ENCODE measurements at places on chromosomes 1 and 21. TPM values are rescaled to one million over a fixed set of nuclear protein-coding genes. Genes with fewer than 3 reads are reported as not detected.
A peak's percentile ranks its signal among the peaks of the same experiment; 100 is the strongest.

DNA sequence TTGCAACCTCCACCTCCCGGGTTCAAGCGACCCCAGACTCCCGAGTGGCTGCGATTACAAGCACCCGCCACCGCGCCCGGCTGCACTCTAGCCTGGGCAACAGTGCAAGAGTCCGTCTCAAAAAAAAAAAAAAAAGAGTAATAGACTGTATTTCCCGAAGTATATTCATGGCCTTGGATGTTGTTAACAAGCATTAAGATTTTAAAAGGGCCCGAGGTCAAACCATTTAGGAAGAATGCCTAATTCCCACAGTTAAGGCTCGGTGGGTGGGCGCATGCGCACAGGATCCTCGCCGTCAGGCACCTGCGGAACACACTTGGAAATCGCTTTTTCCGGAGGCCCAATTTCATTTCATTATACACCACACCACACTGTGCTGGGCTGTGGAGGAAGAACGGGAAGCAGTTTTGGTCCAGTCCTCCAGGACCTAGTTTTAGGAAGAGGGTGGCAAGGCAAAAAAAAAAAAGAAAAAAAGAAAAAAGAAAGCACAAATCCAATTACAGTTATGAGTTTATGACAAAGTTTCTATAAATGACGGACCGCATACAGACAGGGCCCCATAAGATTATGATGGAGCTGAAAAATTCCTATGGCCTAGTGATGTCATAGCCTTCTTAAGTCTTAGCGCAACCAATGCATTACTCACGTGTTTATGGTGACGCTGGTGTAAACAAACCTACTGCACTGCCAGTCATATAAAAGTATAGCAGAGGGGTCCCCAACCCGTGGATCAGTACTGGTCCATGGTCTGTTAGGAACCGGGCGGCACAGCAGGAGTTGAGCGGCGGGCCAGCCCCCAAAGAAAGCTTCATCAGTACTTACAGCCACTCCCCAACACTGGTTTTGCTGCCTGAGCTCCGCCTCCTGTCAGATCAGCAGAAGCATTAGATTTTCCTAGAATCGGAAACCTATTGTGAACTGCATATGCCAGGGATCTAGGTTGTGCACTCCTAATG is 38.2 kb downstream of the H3-3A start:
- DNase-seq = peak; percentile 80

GRCh38 chr1:229022595-229023333 is 248.1 kb upstream of the RAB4A start:
- DNase-seq = peak; percentile 46

Gene C1QC
- 745 TPM for total RNA-seq

DNA sequence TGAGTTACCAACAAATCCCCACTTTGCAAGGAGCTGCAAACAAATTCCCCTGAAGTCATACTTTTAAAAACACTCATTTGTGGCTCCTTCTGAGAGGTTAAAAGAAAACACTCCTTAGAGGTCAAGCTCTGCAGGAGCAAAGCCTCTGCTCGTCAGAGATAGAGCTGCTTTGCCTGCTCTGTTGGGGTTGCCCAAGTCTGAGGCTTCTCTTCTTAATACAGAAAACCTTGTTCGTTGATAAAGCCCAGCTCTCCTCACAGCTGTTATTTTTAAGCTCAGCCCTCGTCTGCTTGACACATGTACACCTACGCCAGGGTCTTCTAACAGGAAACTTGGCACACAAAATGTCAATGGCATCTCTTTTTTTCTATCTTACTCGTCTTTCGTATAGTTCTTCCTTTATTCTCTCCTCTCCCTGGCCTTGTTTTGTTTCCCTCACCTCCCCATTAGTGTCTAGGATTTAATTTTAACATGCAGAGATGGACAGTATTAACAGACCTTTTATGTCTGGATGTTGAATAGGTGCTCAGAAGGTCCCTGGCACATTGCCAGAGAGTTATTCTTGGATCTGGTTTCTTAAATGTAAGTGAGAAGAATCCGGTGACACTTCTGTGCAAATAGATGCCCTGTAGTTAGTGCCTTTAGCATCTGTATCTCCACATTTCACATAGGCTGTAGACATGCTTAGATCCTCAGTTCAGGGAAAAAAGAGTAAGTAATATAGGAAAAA is 86.0 kb downstream of the LRRC53 start:
- no peak for DNase-seq

DNA sequence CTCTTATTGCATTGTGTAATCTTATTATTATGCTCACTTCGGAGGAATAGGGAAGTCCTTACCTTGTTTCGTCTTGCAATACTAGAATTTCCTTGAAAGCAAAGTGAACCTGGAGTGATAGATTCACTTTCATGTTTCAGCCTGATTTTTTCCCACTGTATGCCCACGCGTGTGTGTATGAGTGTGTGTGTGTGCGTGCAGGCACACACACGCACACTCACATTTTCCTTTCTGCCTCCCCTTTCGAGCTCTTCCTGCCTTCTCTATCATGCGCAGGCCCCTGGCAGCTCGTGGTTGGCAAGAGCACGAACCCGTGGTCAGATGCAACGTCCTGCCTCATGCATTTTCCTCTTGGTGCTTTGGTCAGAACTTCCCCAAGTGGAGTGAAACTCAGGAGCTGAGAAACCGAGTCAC is at the start of gene GCSAML:
TSS of gene GCSAML (plus strand) at position 366 of the 414 bp plus-strand sequence. CDS start 58 bp downstream, outside the sequence.
- DNase-seq = no peak

Gene OR6P1
- total RNA-seq = not detected

Gene LIX1L
- 5.2 TPM for total RNA-seq

- DNase-seq = no peak
These were observed 68.4 kb upstream of the ATP5PO start for GRCh38 chr21:33984021-33984481.

- DNase-seq = no peak
These were observed 83.4 kb downstream of the NAV1 start for GRCh38 chr1:201622353-201622752.

DNA sequence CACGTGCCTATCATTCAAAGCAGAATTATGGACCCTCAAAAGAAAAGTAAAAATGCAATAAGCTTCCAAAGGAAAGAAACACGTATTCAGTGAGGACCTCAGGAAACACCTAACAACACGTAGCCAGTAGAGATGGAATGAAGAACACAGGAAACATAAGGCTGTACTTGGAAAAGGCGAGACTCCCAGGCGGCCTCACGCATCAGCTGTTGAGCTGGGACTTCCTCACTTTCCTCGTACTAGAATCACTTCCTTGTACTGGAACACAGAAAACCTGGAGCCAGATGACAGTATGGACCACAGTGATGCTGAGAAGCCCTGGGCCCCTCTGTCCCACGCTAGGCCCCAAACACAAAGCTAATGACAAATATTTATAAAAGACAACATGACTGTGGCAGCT is 94.4 kb upstream of the BACE2 start:
- DNase-seq = no peak

DNA sequence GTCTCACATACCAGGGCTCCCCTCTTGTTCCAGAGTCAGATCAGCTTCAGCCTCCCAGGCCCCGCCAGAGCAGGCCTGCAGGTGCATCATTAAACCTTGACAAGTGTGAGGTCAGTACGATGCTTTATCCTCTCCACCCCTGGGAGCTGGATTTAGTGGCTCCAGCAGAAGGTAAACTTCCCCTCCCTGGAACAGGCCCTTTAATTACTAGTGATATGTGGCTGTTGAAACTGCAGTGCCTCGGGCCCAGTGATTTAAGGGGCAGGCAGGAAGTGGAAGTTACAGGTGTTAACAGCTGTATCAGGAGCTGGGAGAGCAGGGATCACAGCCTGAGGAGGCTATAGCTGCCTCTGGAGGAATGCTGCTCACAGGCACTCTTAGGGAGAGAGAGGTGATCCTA is 132.4 kb upstream of the KLHDC7A start:
- no peak for DNase-seq

- DNase-seq = no peak
These were observed 263.5 kb downstream of the SETD4 start for GRCh38 chr21:35796844-35797243.

Gene NEGR1
- 14.7 TPM for total RNA-seq

DNA sequence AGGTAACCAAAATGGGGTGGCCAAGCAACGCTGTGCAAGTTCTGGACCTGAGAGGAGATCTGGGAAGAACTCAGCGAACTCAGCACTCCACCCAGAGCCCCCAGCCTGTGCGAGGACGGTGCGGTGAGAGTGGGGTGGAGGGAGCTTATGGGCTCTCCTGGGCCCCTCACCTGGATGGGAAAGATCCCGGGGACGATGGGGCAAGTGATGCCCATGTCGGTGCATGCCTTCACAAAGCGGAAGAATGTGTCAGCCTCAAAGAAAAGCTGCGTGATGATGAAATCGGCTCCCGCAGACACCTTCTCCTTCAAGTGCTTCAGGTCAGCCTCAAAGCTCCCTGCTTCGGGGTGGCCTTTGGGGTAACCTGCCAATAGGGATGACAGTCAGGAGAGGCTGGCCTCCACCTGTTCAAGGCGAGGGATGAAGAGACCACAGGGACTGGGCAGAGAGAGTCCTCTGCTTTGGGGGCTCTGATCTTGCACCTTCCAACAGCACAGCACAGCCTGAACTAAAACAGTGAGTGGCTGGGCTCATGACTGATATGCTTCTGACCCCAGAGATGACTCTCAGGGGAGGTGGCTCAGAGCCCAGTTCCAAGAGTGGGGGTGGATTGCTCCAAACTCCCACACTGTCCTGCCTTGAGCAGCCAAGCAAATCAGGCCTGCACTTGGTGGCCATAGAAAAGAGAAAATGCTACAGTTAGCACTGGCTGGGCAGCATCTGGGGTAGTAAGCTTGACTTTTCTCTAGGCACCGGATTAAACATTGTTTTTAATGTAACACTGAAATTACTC is 9.5 kb downstream of the MTHFR start:
- DNase-seq = no peak

DNA sequence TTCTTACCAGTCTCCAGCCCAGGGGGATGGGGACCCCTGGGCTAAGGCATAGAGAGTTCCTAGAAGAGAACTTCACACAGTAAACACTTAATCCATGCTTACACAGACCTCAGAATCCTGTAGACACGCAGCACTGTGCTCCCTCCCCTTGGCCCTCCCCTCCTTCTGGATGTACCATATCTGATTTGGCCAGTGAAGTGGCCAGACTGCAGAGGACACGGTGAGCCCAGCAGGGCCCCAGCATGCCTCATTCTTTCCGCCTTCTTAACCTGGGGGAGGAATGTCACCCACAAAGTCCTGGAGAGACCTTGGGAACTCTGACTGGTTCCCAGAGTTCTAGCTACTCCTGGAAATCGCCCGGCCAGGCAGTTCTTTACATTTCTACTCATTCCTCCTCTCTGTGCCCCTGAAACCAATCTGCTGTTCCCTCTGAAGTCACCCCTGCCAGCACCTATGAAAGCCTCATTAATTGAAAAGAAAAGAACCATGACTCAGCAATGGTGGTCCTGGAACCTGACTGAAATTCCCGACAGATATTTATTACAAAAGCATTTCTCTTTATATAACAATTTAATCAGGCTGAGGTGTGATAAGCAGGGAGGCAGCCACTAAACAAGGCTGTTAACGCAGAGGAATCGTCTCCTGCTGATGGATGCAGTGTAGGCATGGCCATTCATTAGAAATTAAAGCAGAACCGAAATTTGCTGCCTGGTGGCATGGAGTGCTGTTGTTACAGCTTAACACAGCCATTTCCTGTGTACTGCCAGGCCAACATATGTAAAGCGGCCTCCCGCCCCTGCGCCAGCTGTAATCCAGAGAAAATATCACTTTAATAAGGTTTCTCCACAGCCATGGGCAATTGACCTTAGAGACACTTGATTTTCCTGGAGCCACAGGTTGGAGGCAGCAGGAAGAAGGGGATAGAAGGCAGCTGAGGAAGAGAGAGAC is 74.6 kb upstream of the KCND3 start:
- DNase-seq = no peak

- no peak for DNase-seq
These were observed 17.1 kb downstream of the TNFRSF8 start for GRCh38 chr1:12080156-12080555.

DNA sequence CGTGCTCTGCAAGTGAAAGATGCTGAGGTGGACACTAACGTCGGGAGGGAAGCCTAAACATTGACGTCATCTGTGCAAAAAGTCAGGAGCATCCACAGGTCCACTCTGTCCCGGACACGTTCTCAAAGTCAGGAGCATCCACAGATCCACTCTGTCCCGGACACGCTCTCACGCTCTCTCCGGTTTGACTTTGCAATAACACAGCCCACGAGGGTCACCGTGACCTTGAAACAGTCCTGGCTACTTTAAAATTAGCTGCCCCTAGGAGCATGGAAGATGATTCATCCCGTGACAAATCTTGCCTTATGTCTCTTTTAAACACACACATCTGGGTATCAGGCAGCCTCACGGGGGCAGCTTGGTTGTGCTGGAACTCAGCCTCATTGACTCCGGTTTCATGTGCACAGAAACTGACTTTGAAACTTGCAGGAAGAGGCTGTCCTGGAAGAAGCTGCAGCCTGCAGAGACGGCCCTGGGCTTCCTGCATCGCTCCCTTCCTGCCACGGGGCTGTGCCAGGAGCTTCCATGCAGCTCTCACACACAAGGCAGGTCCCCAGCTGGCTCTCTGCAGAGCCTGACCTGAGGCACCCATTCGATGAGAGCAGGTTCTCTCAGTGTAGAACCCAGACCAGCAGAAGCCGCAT is 18.1 kb upstream of the COL18A1 start:
- no peak for DNase-seq

- DNase-seq = no peak
These were observed 82.8 kb downstream of the TRIM33 start for GRCh38 chr1:114428083-114428754.

DNA sequence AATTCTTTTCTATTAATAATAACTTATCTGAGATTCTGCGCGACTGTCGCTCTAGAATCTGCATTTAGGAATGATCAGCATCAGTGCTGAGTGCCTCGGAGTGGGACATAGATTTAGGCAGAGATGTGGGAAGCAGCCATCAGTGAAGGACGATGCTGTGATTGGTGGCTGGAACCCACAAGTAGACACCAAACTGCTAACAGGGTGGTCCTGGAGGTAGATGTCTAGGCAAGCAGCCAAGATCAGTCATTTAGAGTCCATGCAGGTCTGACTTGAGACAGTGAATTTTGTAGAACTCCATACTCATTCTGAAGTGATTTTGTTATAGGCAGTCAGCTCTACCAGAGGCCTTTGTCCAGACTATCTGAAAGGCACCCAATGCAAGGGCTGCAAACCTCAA is 51.8 kb upstream of the LYST start:
- no peak for DNase-seq

Gene SH2D5
- not detected for total RNA-seq

Gene RNF2
- total RNA-seq = 17.8 TPM

- DNase-seq = no peak
These were observed 25.7 kb upstream of the SPAG17 start for GRCh38 chr1:118210723-118211110.

Gene CTPS1
- total RNA-seq = 32.5 TPM

Gene SH2D1B
- total RNA-seq = 1.1 TPM

- DNase-seq = no peak
These were observed 109.6 kb downstream of the NOS1AP start for GRCh38 chr1:162179121-162179520.

Gene GART
- 68.3 TPM for total RNA-seq

GRCh38 chr1:15296585-15297321 is 49.7 kb downstream of the FHAD1 start:
- DNase-seq = no peak
